ENCODE measurements at places on chromosomes 13 and 19.

DNA sequence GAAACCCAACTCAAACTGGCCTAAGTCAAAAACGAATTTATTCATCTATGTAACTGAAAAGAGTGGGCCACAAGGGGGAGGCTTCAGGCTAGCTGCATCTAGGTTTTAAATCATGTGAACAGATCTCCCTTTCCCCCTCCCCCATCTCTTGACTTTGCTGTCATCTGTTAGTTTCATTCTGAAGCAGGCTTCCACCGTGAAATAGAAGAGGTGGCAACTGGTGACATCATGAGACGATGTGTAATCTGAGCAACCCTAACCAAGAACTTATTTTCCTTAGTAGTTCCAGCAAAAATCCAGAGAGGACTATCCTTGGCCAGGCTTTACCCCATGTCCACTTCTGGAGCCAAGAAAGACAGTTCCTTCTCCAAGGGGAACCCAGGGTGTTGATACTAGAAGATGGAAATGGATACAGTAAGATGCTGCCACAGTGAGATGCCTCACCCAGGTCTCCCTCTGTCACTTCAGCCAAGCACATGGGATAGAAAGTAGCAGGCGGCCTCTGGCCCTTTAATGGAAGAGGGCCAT lies 9.4 kb downstream of the SAMD4B start:
- DNase-seq, result no peak

DNA sequence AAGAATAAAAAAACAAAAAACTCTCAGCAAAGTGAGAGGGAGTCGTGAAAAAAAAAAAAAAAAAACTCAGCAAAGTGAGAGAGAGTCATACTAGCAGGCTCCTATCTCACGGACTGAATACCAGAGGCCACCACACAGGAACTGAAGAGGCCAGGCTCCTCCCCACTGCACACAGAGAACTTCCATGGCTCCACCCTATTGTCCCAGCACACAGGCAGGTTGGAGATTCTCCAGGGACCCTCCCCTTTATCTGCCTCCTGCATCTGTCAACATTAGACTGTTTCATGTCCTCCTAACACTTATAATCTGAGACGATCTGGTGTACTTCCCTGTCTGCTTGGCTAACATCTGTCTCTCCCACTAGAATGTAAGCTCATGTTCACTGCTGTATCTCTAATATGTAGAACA lies 37.0 kb upstream of the FARP1 start:
- no peak for DNase-seq

DNA sequence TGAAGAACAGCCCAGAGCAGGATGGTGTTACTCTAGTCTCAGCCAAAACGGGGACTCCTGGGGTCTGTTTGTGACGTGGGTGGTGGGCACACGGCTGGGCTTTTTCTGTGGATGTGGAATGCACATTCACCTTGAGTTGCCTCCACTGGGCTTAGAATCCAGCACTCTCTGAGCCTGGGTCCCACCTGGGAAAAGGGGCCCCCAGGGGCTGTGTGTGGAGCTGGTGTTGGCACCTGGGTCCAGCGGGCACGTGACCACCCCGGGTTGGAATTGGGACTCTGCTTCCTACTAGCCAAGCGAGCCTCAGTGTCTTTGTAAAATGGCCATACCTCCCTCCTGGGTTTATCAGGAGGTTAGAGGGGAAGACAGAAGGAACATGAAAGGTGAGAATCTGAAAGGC lies 29.2 kb upstream of the F2RL3 start:
- no peak for DNase-seq

DNA sequence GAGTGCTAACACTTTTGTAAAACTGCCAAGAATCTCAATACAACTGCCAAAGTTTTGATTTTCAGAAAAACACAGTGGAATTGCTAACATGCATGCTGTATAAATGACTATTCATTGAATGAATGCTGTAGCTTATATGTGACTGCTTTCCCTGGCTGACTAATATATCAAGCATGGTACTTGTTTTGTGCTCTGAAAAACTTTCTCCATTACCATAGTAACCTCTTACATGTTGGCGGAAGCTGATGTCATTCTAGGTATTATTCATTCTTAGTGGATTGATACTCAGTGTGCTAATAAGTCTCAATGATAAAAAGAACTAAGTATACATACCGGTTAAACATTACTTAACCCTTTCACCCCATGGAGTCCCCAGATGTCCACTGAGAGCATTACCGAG lies 166.1 kb upstream of the MYO16 start:
- no peak for DNase-seq

DNA sequence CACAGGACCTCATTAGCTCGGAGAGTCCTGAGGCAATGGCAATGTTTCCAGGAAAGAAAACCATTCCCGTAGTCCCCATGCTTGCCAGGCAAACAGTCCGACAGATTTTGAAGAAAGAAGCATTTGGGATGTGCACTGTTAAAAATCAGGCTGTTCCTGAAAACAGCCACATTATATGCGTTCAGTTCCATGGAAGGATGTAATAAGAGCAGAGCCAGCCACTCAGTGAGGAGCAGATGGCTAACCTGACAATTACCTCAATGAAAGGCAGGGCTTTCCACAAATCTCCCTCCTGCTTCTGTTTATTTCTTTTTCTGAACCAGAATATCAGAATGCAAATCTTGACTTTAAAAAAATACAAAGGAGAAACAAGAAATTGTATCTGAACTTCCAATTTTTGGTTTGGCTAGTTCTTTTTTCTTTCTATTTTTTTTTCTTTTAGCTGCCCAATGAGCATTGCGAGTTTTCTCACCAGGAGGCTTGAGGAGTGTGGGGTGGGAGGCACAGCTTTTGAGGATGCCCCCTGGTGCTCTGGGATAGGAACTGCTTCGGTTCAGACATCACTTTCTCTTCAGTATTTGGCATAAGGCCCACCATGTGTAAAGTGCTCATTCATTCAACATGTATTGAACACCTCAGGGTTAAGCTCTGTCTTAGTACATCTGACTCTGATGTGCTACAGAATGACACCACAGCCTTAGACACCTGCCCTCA lies 124.2 kb downstream of the TBC1D4 start:
- DNase-seq, result no peak

- DNase-seq, result no peak
These were observed 482.7 kb downstream of the SLITRK6 start for GRCh38 chr13:85316506-85317025.

GRCh38 chr13:103276775-103277498 lies 210.7 kb upstream of the SLC10A2 start:
- DNase-seq, result no peak

DNA sequence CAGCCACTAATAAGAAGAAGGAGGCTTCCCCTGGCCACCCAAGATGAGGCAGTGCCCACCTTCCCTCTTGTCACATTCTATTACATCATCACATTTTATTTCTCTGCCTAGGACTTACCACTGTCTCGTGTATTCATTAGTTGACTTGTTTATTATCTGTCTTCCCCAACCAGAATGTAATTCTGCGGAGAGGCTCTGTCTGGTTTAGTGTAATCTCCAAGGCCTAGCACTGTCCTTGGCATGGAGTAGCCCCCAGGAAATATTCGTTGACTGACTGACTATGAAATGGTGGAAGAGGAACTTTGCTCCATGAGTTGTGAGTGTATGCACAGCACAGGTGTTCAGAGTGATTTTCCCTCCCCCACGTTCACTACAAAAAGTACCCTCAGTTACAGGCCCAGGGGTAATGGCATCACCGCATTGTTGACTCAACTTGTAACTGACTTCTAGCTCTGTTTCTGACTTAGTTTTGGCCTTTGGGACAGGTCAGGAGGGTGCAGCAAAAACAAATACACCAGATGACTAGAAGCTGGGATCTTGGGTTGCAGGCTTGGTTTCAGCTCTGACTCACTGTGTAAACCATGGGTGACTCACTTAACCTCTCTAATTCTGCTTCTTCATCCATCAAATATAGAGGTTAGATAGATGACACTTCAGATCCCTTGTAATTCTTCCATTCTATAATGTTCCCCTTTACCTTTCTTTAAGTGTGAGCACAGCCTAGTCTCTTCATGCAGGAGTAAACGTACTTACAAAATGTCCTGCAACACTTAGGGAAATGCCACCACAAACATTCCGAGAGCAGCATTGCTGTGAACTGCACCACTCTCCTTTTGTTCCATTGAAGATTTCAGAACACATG lies 229.7 kb downstream of the KCNRG start:
- peak; percentile 48 for DNase-seq

DNA sequence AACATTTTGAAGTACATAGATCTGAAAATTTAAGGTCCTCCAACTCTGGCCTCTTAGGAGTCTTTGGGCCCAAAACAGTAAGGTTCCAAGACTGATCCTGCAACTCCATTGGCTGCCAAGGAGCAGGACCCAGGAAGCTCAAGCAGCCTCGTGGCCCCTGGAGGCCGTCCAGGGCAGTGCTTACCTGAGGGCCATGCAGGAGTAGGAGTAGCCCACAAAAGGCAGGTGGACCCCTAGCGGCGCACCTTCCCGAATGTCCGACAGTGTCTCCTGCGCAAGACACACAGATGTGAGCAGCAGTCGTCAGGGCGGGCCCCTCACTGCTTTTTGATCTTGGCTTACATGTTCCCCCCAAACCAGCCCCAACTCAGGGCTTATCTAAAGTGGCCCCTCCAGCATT lies 5.7 kb upstream of the SIX5 start:
- peak; percentile 35 for DNase-seq

DNA sequence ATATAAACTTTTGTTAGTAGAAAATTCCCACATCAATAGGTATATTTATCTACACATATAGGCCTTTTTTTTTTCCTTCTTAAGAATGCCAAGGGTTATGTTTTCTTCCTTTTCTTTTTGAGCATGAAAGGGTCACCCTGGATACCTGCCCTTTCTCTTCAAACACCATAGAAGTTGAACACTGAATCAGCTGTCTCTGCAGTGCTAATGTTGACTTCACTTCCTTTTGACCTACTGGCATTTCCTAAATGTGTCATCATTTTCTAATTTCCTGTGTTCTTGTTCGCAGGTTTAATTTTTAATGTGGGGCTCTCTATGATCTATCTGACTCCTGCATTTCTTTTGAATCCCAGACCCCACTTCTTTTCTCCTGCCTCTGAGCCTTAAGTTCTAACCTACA lies 532.0 kb downstream of the GPC6 start:
- DNase-seq, result no peak

- DNase-seq, result no peak
These were observed 2.4 kb downstream of the COX7A1 start for GRCh38 chr19:36149673-36150406.

DNA sequence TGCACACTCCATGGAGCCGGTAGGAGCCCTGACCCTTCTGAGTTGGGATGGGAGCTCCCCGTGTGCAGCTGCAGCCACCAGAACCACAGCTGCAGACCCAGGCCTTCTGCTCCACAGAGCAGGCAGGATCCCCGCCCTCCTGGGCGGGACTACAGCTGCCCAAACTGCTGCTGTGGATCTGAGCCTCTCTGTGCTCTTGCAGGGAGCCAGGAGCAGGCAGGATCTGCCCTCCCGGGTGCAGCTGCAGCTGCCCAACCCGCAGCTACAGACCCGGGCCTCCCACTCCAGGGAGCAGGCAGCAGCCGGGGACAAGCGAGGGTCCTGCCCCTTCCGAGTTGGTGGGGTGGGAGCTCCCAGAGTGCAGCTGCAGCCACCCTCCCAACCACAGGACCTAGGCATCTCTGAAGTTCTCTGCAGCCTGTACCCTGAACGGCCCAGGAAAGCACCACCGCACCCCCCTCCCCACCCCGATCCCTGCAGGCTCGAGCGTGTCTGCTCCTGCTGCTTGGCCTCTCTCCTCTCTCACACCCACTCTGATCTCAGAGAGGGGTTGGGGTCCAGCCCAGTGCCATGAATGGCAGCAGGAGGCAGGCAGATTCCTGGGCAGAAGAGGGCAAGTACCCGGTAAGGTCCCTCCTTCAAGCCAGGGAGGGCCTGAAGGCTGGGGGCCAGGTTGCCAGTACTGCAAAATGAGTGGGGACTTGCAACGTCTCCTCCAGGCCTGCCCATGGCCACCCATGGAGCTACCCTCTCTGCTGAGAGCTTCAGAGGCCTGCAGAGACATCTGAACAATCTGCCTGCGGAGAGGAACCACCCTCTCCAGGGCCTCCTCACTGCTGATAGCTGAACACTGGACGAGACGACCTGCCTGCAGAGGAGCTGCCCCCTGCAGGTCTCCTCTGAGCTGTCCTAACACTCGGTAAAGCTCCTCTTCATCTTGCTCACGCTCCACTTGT lies 16.4 kb upstream of the EMP3 start:
- DNase-seq, result no peak

- DNase-seq, result no peak
These were observed 6.3 kb upstream of the WTIP start for GRCh38 chr19:34475026-34475974.

GRCh38 chr19:2423071-2423914 lies 4.1 kb downstream of the TIMM13 start:
- no peak for DNase-seq

DNA sequence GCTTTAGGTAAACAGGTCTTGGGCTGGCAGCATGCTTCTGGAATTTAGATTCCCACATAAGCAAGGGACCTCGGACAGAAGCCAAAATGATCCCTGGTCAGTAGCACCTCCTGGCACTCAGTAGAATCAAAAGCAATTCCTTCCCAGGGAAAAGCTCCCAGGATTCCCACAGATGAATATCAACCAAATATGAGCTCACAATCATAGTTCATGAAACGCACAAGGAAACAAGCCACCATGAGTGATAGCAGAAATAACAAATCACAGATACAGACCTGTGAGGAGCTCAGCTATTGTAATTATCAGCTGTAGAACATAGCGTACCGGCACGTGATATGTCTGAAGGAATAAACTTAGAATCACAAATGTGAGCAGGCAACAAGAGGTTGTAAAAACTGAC lies 21.8 kb upstream of the PLAUR start:
- DNase-seq, result no peak

DNA sequence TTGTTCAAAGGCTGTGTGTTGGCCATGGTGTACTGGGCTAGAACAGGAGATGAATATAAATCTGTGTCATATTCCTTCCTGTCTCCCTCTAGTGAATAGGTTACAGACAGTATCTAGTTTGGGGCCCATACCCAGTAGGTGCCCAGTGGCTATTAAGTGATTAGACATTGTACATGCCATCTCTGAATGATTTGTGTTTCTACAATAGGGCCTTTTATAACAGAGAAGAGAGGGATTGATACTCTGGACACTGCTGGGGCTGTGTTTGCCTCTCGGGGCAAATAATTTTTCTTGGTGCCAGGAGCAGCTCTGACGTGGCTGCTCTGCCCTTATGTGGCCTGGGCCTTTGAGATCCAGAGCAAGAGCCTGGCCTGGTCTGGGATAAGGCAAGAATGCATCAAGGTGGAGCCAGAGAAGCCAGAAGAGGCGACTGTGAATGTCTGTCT lies 403.1 kb downstream of the SPRY2 start:
- DNase-seq, result no peak

DNA sequence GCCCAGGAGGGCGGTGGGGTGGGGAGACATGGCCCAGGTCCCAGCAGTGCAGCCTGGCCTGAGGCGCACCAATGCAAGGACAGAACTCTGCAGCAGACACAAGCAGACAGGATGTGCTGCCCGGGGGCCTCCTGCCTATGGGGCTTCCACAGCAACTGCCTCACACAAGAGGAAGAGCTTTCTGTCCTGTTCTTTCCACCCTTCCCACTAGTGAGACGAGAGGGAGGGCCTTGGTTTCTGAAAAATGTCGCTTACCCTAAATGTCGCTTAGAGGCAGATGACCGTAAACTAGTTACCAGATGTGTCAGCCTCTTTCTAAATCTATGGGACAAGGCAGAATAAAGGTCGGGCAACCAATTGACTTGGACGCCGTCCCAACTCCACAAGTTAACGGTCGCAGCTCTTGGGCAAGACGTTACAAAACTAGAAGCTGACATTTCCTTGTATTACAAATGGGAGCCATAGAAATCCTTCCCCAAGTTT lies at the start of gene LAIR1:
LAIR1 (minus strand) TSS at position 157 of the 483 bp plus-strand sequence; CDS start at position 30, 127 bp downstream.
- DNase-seq, result no peak

- DNase-seq, result peak; percentile 92
These were observed 49.7 kb upstream of the EHD2 start for GRCh38 chr19:47663435-47663910.

- DNase-seq, result no peak
These were observed 31.8 kb downstream of the TPP2 start for GRCh38 chr13:102628559-102628958.
